CD8-positive, alpha-beta memory T cell (primary cell): ENCODE measurements at places on chromosomes 6 and 20.

DNA sequence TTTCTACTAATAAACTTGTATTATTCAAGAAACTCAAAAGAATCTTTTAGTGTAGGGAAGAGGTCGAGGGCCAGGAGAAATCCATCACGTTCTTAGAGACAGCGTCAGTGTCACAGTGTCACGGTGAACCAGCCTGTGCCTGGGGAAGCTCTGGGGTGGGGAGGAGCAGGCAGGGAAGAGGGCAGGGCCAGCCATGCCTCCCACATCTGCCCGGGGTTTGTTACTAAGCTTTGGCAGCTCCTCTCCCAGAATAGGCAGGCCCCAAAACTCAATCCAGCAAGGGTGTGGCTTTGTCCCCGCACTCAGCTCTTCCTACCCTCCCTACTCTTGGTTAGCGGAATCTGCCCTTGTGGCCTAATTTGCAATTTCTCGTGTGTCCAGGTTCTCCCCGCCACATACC, 72.9 kb downstream of the TCP11 start:
- H3K36me3 ChIP-seq, result no peaks in the 10 kb centered on the region
- no peak overlapping the region for H3K4me3 ChIP-seq
- no peak overlapping the region for H3K27ac ChIP-seq
- no peaks in the 10 kb centered on the region for H3K4me1 ChIP-seq
- H3K27me3 ChIP-seq, result no peaks in the 10 kb centered on the region
- DNase-seq, result no peak

DNA sequence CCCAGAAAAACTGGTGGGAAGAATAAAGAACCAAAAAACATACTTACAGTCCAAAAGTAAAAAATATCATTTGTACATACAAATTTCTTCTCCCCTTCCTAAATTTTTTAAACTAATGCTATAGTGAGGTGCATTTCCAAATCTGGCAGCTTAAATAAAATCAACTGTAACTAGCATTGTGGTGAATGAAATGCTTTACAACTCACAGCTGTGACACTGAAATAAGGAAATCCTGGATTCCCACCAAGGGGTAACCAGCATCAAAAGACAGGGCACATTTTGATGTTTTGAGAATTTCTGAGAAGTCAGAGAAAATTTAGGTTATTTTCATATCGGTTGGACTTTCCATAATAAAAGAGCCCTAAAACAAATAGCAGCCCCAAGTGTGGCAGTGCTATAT, 27.3 kb downstream of the BACH2 start:
- no peaks in the 10 kb centered on the region for H3K27me3 ChIP-seq
- no peak overlapping the region for H3K27ac ChIP-seq
- H3K4me3 ChIP-seq, result no peak overlapping the region
- H3K4me1 ChIP-seq, result peaks cover 92% of the 10 kb centered on the region

GRCh38 chr6:163367497-163368183, 46.9 kb upstream of the QKI start:
- H3K36me3 ChIP-seq, result no peaks in the 10 kb centered on the region
- DNase-seq, result no peak
- no peak overlapping the region for H3K27ac ChIP-seq
- no peak overlapping the region for H3K4me3 ChIP-seq
- no peaks in the 10 kb centered on the region for H3K27me3 ChIP-seq

DNA sequence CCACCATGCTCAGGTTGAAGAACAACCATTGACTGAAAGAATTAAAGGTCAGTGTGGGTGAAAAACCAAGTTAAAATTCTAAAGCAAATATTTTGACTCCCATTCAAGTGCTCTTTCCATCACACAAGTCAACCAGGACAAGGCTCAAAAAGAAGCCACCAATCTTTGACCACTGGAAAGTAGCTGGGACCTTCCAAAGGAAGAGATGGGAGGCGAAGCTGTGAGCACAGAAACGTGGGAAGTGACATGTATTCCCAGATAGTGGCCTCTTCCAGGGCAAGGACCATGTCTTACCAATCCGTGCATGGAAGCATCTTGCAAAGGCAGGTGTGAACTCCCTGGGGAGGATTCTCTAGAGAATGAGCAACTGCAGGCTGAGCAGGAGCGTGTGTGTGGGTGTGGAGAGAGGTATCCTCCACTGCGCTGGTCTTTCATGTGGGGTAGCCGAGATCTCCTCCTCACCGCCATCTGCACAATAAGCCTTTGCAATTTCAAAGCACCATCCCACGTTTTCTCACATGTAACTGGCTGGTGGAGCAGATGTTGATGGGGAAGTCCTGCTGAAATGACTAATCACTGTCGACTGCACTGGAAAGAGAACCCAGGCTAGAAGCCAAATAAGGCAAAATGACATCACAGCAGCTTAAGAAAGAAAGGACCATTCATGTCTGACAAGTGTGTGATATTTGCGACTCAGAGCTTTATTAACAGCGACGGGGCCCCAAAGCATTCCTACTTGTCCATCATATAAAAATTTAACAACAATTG, 189.4 kb upstream of the RREB1 start:
- H3K4me1 ChIP-seq, result peaks cover 11% of the 10 kb centered on the region
- no peak overlapping the region for H3K27ac ChIP-seq
- DNase-seq, result no peak
- no peak overlapping the region for H3K4me3 ChIP-seq

DNA sequence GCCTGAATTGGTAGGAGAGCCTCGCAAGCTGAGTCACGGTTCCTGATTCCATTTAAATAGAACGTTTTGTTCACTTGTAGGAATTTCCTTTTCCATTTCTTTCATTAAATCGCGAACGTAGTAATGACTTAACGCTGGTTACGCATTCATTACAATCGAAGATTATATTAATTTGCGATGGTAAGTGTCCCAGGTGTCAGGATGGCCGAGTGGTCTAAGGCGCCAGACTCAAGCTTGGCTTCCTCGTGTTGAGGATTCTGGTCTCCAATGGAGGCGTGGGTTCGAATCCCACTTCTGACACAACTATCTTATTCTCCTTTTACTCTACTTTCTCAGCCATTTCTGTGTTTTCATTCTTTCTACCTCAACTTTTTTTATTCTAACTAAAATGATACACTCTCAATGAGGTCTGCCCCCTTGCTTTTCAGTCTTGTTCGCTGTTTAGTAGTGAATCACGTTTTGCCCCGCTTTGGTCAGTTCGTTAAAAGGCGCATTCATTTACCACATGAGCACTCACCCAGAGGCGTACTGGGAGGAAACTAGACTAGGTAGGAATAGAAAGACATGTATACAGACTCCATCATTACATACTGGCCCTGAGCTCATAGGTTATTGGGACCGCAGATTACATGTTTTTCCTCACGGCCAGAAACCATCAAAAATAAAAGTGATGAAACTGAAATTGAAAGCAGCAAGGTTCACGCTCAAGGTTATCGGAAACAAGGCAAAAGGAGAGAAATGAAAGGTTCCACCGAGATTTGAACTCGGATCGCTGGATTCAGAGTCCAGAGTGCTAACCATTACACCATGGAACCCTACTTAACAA, 17.3 kb upstream of the TRIM27 start:
- H3K36me3 ChIP-seq, result no peaks in the 10 kb centered on the region
- peak overlapping the region; percentile 86 for H3K27ac ChIP-seq
- peak overlapping the region; percentile 84 for H3K4me3 ChIP-seq
- peak; percentile 59 for DNase-seq
- H3K27me3 ChIP-seq, result no peaks in the 10 kb centered on the region

- no peak for DNase-seq
- H3K27ac ChIP-seq, result no peak within 1 kb of the TSS
- H3K4me1 ChIP-seq, result no peaks in the 10 kb centered on the region
- no peaks in the 10 kb centered on the region for H3K36me3 ChIP-seq
- peaks cover 5% of the 10 kb centered on the region for H3K27me3 ChIP-seq
- H3K4me3 ChIP-seq, result no peak within 1 kb of the TSS
These were observed at the start of gene SEMG1 for GRCh38 chr20:45206725-45207124. TSS of gene SEMG1 (plus strand) at chr20:45207033. CDS start at chr20:45207054, 21 bp downstream.

- H3K4me3 ChIP-seq, result no peak overlapping the region
- peaks cover 75% of the 10 kb centered on the region for H3K4me1 ChIP-seq
- H3K36me3 ChIP-seq, result no peaks in the 10 kb centered on the region
- DNase-seq, result peak; percentile 74
- no peaks in the 10 kb centered on the region for H3K27me3 ChIP-seq
- H3K27ac ChIP-seq, result peak overlapping the region; percentile 35
These were observed 243.5 kb upstream of the PREP start for GRCh38 chr6:105646391-105646867.

DNA sequence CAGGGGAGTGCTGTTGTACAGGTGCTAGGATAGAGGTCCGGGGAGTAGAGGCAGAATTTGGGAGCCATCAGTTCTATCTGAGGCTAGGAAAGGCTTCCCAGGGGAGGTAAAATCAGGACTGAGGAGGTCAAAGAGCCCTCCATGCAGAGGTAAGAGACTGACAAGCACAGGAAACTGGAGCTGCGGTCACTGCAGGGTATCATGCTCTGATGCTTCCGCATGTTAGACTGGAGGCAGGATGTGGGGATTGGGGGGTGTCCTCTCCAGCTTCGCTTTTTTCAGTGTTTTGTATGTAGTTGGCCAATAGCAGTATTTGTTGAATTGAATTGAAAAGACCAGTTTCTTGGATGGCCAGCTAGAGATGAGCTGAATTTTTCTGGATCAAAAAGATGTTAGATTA, 87.8 kb downstream of the SLC22A3 start:
- H3K4me3 ChIP-seq, result no peak overlapping the region
- no peak for DNase-seq
- no peaks in the 10 kb centered on the region for H3K27me3 ChIP-seq
- no peaks in the 10 kb centered on the region for H3K4me1 ChIP-seq

DNA sequence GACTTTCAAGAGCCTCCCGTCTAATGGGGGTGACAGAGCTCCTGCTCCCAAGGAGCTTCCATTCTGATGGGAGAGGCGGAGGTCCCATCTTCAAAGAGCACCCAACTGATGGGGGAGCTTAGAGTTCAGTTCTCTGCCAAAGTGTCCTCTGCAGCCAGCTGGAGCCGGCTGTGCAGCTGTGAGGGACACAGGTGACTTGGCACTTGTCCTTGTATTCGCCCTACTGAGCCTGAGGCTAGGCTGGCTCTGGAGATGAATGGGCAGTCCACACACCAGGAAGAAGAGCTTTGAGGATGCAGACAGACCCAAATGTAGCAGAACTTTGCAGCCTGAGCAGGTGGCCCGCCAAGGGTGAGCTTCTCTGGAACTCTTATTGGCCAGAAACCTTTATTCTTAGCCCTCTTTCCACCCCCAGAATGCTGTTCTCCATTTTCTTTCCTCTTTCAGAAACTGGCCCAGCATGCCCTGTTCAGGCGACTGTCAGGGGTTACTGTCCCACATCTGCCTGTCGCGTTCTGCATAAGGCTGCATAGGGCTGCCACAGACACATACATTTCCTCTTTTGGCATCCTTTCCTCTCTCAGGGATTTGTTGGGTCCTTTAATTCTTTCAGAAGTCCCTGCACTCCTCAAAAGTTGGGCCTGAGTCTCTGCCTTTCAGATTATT, 108.7 kb upstream of the LRFN2 start:
- peaks cover 5% of the 10 kb centered on the region for H3K27me3 ChIP-seq
- no peak overlapping the region for H3K4me3 ChIP-seq
- H3K27ac ChIP-seq, result no peak overlapping the region
- no peak for DNase-seq
- H3K4me1 ChIP-seq, result no peaks in the 10 kb centered on the region

- DNase-seq, result no peak
- H3K27ac ChIP-seq, result no peak overlapping the region
- no peak overlapping the region for H3K4me3 ChIP-seq
These were observed 52.6 kb upstream of the SALL4 start for GRCh38 chr20:51854921-51855320.

DNA sequence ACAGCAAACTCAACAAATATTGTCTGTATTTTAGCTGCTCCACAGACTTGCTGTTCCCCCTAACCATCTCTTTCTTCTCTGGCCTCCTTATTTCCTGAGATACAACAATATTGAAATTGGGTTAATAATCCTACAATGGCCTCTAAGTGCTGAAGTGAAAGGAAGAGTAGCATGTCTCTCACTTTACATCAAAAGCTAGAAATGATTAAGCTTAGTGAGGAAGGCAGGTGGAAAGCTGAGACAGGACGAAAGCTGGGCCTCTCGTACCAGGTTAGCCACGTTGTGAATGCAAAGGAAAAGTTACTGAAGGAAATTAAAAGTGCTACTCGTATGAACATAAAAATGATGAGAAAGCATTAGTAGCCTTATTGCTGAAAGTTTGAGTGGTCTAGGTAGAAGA, 63.8 kb downstream of the ELOVL5 start:
- H3K36me3 ChIP-seq, result peaks cover 5% of the 10 kb centered on the region
- no peak overlapping the region for H3K27ac ChIP-seq
- no peak for DNase-seq
- no peaks in the 10 kb centered on the region for H3K27me3 ChIP-seq

DNA sequence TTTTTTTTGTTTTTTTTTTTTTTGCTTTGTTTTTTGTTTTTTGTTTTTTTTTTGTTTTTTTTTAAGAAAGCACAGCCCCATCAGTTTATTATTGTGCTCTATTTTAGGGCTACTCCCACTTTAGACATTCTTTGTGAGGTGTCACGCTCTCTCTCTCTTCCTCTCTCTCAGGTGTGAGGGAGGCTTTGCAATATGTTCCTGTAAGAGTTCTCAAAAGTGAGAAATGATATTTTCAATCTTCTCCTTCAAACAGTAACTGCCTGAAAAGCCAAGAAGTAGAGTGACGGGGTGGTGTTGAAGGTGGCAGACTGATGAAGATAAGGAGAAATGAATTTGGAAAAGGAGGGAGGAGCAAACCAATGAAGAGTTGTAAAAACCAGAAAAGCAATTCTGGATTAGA, 28.3 kb upstream of the HDAC2 start:
- H3K4me1 ChIP-seq, result no peaks in the 10 kb centered on the region
- H3K27me3 ChIP-seq, result no peaks in the 10 kb centered on the region
- no peak overlapping the region for H3K27ac ChIP-seq

- H3K27ac ChIP-seq, result no peak overlapping the region
- no peaks in the 10 kb centered on the region for H3K36me3 ChIP-seq
- DNase-seq, result no peak
- H3K4me1 ChIP-seq, result no peaks in the 10 kb centered on the region
These were observed 9.9 kb downstream of the ANKRD66 start for GRCh38 chr6:46756469-46757213.

DNA sequence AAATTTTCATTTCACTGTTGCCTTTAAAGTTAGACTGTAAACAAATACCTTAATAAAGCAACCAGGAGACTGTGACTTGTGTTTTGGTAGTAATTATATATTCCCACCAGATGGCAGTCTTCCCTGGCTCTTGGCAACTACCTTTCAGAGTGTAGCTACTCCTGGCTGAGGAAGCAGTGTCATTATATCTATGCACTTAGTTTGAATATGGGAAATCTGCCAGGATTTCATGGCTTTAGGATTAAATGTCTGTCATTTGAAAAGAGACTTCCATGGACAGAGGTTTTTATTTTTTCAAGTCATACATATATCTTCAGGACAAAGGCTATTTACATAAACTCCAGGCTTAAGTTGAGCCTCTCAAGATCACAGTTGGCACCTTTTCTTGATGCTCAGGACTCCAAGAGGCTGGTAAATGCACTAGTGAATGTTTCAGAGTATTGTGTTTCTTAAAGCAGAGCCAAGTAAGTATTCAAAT, 160.1 kb downstream of the C6orf58 start:
- peaks cover 15% of the 10 kb centered on the region for H3K4me1 ChIP-seq
- H3K4me3 ChIP-seq, result no peak overlapping the region
- no peaks in the 10 kb centered on the region for H3K36me3 ChIP-seq
- DNase-seq, result peak; percentile 14
- H3K27ac ChIP-seq, result no peak overlapping the region

GRCh38 chr6:124877468-124877867, 84.8 kb upstream of the RNF217 start:
- no peaks in the 10 kb centered on the region for H3K4me1 ChIP-seq
- H3K27me3 ChIP-seq, result no peaks in the 10 kb centered on the region
- DNase-seq, result no peak
